ENCODE measurements at places on chromosomes 16 and 17.

GRCh38 chr16:85829751-85830445 lies 30.4 kb downstream of the COX4I1 start:
- DNase-seq, result peak; percentile 94

GRCh38 chr16:8729779-8730334 lies 55.4 kb downstream of the ABAT start:
- peak; percentile 45 for DNase-seq

DNA sequence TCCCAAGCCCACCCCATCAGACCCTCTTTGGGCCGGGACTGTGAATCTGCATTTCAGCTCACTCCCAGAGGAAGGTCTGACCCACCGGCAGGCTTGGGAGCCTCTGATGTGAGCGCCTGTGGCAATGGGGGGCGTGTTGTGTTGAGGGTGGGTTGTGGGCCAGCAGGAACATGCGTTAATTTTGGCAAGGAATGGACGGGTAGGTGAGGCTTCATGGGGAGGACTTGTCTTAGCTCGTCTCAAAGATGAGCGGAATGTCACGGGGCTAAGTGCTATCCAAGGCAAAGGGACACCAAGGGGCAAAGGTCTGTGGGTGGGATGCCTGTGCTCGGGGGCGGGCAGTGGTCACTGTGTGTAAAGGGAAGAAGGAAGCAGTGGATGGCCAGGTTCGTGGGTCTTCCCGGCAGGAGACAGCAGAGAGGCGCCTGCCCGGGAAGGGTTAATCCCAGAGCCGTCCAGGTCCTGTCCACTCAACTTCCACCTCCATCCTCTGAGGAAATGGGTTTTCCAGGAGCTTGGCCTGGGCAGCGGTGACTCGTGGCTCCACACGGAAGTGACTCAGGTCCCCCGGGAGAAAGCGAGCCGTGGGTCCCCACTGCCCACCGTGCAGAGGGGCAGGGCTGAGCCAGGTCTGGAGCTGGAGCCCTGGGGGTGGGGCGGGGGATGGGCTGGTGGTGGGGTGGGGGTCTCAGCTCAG lies 17.4 kb downstream of the ADGRG1 start:
- no peak for DNase-seq

- peak; percentile 45 for DNase-seq
Observed at GRCh38 chr16:12303653-12304052, 327.1 kb downstream of the SNX29 start.

GRCh38 chr17:43467981-43468581 lies 15.7 kb upstream of the DHX8 start:
- no peak for DNase-seq

- DNase-seq, result peak; percentile 90
Observed at GRCh38 chr17:57084802-57085447, at the start of gene AKAP1. TSS of gene AKAP1 (plus strand) at chr17:57085246. CDS start at chr17:57105465, 20,219 bp downstream.

DNA sequence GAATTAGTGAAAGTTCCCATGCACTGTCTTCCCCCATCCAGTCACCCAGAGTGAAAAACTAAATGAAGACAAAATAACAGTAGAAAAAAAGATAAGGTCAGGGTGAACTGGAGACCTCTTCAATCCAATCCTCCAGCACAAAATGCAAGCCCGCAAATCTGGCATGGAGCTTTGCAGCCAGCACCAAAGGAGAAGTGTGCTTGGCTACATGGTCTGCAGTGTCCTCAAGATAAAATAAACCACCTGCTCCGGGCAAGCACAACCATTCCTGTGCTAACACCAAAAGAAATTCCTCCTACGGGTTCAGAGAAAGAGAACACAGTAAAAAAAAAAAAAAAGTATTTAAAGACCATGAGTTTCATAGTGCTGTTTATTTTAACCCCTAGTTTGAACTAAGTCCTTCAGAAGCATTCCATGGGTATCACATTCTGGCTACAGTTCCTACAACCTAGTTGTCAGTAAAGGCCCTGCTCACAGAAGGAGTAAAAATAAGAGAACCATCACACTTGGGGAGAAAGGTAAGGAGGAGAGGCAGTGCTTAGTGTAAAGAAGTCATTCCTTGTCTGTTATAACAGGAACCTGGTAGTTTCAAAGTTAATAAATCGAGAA lies 109.1 kb downstream of the GAS7 start:
- no peak for DNase-seq

DNA sequence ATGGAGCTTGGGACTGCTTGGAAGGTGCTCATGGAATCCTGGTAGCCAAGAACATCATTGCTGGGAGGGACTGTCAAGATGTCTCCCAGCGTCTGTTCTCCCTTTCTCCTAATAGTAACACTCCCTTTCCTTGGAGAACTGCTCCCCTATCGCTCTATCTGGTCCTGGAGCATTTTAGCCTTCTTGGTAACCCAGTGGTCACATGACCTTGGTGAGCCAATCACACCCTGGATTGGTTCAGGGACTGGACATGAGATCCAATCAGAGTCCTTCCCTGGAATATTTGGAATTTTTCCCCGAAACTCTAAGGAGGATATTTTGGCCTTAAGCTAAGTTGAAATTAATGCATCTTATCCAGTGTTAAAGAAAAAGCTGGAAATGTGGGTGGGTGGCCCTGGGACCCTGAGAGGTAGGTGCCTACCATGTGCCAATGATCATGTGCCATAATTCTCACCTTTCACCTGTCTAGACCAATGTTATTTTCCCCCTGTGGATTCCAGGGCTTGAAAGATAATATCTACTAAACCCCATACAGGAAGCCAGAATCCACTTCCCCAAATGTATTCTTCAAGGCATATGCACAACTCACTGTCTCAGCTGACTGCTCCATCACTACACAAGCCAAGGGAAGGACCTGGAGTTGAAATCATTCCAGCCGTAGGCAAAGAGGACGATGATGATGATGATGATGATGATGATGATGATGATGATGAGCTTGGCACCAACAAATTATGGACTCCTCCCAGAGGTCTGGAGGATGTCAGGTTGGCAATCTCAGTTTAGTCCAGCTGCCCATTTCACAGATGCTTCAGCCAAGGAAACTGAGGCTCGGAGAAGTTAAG lies 193.2 kb downstream of the RAB11FIP4 start:
- DNase-seq, result peak; percentile 46

GRCh38 chr16:78396046-78396445 lies 296.6 kb downstream of the WWOX start:
- no peak for DNase-seq

- no peak for DNase-seq
Observed at GRCh38 chr17:17363638-17364337, 60.6 kb downstream of the NT5M start.

DNA sequence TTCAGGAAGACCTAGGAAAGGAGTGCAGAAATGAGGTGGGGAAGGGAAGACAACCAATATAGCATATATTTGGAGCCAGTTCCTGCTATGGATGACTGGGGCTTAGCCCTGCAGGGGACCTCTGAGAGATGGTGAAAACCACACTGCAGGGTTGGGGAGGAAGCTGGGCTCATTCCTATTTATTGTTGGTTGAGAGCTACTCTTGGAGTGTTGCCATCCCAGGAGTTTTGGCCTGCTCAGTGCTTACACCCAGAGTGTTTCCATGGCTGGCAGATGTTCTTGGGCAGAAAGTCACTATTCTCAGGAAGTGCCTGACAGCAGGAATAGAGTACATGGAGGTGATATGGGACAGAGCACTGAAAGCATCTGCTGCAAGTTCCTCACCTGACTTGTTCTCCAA lies 145.8 kb downstream of the SPACA3 start:
- DNase-seq, result no peak

- no peak for DNase-seq
Observed at GRCh38 chr17:45277992-45278391, 16.1 kb upstream of the SPATA32 start.

Data from MV-4-11 (cell line).